ENCODE measurements at places on chromosomes 6 and 20. TPM values are rescaled to one million over a fixed set of nuclear protein-coding genes. Genes with fewer than 3 reads are reported as not detected.

The GNL1 gene
- 67.0 TPM for total RNA-seq

The HLA-DOB gene
- 0.26 TPM for total RNA-seq

The MUC22 gene
- total RNA-seq, result not detected

The CRYBG1 gene
- total RNA-seq, result 2.1 TPM

The CHD6 gene
- 22.9 TPM for total RNA-seq

The HLA-DQA1 gene
- total RNA-seq, result not detected

The C2 gene
- total RNA-seq, result 27.2 TPM

The GSTA1 gene
- under 0.01 TPM for total RNA-seq

The PRRT1 gene
- 0.33 TPM for total RNA-seq

The TTLL9 gene
- total RNA-seq, result not detected

The LTB gene
- not detected for total RNA-seq

The BMP5 gene
- total RNA-seq, result 1.0 TPM

The OR2H2 gene
- total RNA-seq, result not detected

The OXT gene
- not detected for total RNA-seq

The TNF gene
- total RNA-seq, result not detected

The ZSCAN23 gene
- total RNA-seq, result 5.1 TPM

The CDH26 gene
- total RNA-seq, result 0.50 TPM

The SLC25A27 gene
- total RNA-seq, result 12.6 TPM

The GTSF1L gene
- not detected for total RNA-seq

The KCNQ2 gene
- total RNA-seq, result not detected

The KCNB1 gene
- under 0.01 TPM for total RNA-seq

The GPR6 gene
- total RNA-seq, result not detected

The AGER gene
- total RNA-seq, result 0.50 TPM

The C6orf52 gene
- 0.26 TPM for total RNA-seq

The TRERF1 gene
- 4.1 TPM for total RNA-seq

The FAM217A gene
- total RNA-seq, result not detected

The NNAT gene
- total RNA-seq, result 0.83 TPM

The MCCD1 gene
- not detected for total RNA-seq

The OR2H1 gene
- total RNA-seq, result not detected

The NR2E1 gene
- total RNA-seq, result not detected

The SLC12A5 gene
- 0.50 TPM for total RNA-seq

The CLPSL2 gene
- total RNA-seq, result not detected

The TULP1 gene
- not detected for total RNA-seq
